ENCODE measurements at places on chromosomes 3 and 15. TPM values are rescaled to one million over a fixed set of nuclear protein-coding genes. Genes with fewer than 3 reads are reported as not detected.
A peak's percentile ranks its signal among the peaks of the same experiment; 100 is the strongest.

GRCh38 chr15:57335719-57336118 lies 40.6 kb upstream of the CGNL1 start:
- no peak for DNase-seq

- DNase-seq: no peak
These were observed 5.3 kb upstream of the CALML4 start for GRCh38 chr15:68210409-68210756.

DNA sequence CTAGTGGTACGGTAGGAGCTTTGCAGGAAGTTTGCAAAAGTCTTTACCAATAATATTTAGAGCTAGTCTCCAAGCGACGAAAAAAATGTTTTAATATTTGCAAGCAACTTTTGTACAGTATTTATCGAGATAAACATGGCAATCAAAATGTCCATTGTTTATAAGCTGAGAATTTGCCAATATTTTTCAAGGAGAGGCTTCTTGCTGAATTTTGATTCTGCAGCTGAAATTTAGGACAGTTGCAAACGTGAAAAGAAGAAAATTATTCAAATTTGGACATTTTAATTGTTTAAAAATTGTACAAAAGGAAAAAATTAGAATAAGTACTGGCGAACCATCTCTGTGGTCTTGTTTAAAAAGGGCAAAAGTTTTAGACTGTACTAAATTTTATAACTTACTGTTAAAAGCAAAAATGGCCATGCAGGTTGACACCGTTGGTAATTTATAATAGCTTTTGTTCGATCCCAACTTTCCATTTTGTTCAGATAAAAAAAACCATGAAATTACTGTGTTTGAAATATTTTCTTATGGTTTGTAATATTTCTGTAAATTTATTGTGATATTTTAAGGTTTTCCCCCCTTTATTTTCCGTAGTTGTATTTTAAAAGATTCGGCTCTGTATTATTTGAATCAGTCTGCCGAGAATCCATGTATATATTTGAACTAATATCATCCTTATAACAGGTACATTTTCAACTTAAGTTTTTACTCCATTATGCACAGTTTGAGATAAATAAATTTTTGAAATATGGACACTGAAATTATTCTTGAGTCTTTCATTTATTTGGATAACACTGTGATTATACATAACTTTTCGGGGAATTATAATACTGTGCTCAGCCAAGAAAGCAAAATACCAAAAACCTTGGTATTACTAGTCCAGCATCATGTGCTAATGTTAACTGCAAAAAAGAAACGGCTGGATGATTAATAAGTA lies 2.2 kb downstream of the SOX2 start:
- no peak for DNase-seq

DNA sequence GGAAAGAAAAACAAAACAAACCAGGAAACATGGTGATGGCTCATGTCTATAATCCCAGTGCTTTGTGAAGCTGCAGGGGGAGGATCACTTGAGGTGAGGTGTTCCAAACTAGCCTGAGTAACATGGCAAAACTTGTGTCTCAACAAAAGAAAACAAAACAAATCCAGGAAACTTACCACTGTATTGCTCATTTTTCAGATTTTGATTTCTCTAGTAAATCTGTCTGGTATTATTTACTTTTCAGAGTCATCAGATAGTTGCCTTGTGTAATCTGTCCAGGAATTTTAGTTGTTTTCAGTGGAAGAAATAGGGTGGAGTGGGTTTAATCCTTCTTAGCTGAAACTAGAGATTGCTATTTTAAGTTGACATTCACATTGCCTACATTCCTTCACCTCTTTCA lies 91.8 kb upstream of the ALCAM start:
- DNase-seq: no peak

DNA sequence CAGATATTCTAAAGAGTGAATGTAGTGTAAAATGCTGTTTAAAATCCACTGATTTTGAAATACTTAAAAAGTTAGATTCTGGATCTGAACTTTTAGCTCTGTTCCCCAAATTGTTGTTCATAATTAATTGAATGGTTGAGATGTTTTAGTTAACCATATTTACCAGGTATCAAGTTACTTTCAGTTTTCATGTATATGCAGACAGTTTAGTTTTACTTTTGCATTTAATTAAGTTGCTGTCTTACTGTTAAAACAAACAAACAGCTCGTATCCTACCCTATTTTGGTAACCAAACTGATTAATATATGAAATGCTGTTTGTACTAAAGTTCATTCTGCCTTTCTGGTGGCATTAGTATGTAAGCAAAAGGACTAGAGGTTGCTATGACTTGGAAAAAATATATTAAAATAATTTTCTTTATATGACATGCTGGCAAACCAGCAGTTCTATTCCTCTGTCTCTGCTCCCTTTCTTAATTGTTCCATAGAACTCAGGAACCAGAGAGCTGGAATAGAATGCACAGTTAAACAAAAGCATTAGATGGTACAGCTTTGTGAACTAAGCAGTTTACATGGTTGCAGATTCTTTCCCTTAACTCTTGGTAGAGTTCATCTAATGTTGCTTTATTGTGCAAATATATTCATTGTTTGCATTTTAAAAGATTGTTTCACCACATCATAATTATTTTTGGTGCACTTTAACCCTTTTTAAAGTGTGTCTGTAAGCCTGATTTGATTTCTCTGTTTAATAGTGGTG lies 39.5 kb upstream of the SCAANT1 start:
- no peak for DNase-seq

- no peak for DNase-seq
These were observed 13.4 kb downstream of the TCF12 start for GRCh38 chr15:56931639-56932508.

- DNase-seq: no peak
These were observed 31.8 kb upstream of the RASA2 start for GRCh38 chr3:141454906-141455602.

DNA sequence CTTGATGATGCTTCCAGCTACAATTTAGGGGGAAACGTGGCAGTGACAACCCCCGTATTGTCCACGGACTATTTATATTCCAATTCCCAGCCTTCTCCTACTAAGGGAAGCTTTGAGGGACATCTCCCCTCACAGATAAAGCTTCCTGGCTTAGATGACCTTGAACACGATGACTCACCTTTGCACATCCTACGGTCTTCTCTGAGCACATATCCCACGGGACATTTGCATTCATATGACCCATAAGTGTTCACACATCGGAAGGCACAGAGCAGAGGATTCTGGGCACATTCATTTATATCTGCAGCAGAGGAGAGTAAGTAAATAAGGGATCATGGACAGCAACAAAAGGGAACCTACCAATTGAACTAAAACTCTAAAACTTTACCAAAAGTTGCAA lies 101.5 kb downstream of the DUT start:
- DNase-seq: no peak

DNA sequence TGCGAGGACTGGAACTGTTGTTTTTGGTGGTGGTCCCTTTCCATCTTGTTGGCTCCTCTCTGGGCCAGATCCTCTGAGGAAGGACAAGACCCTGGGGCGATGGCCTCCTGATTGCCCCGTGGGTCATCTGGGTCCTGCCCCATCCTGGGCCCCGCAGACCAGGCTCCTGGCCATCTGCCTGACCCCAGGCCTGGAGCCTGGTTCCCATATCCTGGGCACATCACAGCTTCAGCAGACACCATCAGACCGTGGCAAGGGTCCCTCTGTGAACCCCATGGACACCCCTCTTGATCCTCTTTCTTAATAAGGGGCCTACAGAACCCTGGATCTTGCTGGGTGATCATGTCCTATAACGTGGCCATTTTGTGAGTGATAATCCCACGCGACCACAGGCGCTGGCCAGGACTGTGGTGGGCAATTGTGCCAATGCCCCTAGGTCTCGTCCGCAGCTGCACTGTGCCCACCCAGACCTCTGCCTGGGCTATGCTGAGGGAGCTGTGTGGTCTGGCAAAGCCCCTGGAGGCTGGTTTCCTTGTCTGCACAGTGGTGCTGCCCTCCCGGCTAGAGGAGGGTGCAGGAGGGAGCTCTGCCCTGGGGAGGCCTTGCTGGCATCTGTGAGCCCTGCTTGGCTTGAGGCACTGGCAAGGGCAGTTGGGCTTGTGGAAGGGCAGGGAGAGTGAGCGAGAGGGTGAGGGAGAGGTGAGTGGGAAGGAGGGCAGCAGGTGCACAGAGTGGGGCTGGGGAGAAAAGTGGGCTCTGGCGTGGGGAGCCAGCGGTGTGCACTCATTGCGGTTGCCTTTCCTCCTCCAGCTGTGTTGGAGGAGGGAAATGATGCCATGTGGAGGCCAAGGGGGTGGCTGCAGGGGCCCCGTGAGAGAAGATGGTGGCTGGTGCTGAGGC lies 53.1 kb upstream of the PRR23E start:
- DNase-seq: no peak

- DNase-seq: no peak
These were observed 63.5 kb downstream of the BFSP2 start for GRCh38 chr3:133463347-133463860.

DNA sequence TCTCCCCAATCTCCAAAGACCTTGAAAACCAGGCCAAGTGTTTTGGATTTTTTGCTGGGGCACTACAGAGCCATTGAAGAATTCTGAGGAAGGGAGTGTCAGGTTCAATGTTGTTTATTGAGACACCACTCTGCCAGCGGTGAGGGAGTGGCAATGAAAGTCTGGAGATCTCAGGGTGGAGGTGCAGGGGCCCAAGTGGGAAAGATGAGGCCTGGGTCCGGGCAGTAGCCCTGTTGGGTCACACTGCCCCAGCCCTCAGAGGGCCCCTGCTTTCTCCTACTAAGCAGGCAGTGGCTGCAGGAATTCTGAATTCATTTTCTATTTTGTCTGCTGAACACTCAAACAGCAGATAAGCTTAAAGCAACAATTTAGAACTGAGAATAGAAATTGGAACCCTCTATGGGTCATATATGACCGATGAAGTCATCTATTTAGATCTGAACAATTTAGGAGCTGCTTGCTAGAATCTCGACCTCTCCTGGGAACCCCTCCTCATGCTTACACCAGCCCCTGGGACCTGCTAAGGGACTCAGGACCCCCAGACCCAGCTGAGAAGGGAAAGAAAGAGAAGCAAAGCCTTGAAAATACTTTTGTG lies 17.9 kb downstream of the HRH1 start:
- DNase-seq: peak; percentile 60

DNA sequence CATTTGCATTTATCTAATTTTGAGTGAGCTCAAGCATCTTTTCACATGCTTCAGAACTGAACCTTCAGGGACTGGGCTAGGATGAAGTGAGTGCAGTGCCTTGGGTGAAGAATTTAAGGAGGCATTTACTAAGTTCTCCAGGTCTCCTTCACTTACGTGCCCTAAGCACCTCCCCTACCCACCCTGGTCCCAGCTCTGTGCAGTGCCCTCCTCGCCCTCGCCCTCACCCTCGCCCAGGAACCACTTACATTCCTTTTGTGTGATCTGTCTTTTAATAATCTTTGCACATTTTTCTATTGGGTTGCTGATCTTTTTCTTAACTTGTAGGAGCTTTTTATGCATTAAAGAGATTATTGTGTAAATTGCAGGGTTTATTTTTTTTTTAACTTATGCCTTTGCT lies 322.6 kb downstream of the THSD4 start:
- no peak for DNase-seq

DNA sequence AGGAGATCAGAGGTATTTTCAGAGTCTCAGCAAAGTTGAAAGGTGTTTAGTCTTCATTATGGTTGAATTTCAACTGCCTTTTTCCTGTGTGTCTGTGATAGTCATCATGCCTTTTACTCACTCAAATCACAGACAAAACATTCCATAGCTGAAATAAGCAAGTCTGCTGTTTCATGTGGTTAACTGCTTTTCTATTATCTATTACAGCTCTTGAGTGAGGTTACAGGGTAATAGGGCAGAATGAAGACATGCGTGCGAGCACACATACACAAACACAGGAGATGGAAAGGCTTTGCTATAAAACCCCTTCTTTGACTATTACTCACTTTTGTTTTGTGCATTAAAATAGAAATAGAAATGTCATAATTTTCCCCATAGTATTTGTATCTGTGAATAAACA lies 192.6 kb upstream of the RARB start:
- no peak for DNase-seq

- no peak for DNase-seq
These were observed 64.8 kb upstream of the ARL8B start for GRCh38 chr3:5057272-5057671.

DNA sequence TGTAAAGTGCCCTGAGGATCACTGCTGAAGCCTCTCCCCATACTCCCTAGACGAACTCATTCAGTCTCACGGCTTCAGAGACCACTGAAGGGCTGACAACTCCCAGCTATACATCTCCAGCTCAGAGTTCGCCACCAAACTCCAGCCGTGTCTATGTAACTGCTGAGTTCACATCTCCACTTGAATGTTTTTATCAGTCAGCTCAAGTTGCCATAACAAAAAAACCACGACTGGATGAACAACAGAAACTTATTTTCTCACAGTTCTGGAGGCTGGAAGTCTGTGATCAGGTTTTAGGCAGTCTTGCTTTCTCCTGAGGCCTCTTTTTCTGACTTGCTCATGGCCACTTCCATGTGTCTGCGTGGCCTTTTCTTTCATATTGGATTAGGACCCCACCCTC lies 223.0 kb upstream of the LRRFIP2 start:
- no peak for DNase-seq

GRCh38 chr3:4983739-4984510 lies 4.7 kb downstream of the BHLHE40 start:
- no peak for DNase-seq

GRCh38 chr3:187186375-187186774 lies 10.9 kb upstream of the RTP1 start:
- no peak for DNase-seq

DNA sequence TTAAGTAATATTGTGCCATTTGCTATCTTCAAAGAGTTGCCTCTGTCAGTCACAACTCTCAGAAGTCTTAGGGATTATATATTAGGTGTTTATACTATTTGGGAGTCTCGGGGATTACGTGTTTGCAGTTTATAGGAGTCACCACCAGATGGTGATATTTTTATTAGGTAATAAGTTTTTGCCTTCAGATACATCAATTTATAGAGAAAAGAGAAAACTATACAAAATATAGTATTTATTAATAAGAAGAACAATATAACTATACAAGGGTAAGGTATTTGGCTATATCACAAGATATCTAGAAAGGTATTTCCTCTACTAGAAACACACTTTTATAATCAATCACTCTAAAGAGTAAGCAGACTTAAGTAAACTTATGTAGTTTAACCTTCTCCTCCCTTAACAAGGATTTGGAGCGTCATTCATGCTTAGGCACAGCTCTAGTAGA lies 10.7 kb upstream of the DHX36 start:
- DNase-seq: no peak

DNA sequence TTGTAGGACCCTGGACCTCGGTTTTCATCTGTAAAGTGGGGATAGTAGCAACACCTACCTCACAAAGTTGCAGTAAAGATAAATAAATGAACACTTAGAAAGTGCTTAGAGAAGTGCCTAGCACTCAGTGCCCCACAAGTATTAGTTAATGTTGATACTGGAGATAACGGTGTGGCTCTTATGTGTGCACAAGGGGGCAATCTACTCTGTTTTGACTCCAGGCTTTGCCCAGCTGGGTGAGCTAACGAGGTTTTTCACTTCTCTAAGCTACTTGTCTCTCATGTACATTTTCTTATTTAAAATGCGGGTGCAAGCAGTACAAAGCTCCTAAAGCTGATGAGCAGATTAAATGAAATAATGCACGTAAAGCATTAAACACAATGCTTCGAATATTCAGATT lies 193.5 kb upstream of the ICE2 start:
- no peak for DNase-seq

- DNase-seq: no peak
These were observed 8.1 kb downstream of the PGBD4 start for GRCh38 chr15:34109797-34110663.

GRCh38 chr15:68667800-68668625 lies 89.2 kb downstream of the CORO2B start:
- no peak for DNase-seq

ANKRD34C gene
- not detected for total RNA-seq

GHSR gene
- total RNA-seq: not detected

RHCG gene
- total RNA-seq: not detected

FAM107A gene
- total RNA-seq: 47.3 TPM

HYKK gene
- 4.0 TPM for total RNA-seq

CCDC39 gene
- 0.76 TPM for total RNA-seq

HMG20A gene
- 29.2 TPM for total RNA-seq

Data from ovary (tissue), 10 donors.